NCI-H748 treated with DMSO at 0.1 percent for 48 hours (cell line): ENCODE measurements at places on chromosomes 4 and X.

DNA sequence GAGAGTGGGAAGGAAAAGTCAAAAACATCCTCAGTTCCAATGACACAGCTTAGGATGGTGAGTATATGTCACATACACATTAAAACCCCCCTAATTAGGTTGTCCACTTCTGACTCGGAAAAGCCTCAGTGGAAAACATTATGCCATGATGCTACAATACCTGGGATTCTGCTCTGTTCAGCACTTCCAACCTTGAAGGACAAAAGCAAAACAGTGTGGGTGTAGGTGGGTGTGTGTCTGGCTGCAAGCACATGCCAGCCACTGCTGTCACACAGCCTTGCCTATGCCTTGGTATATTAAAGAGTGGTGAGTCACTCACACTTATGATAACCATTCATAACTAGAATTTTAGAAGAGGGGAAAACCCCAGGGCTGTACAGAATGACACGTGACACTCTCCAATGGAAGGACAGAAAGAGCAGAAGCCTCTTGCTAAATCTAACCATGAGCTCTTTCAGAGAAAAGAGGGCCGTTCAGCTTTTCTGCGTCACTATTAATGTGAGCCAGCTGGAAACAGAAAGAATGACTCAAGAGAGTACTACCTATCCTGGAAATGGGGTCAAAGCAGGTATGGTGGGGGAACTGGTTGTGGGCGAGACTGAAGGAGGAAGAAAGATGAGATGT, 159.6 kb downstream of the TET2 start:
- no peak for DNase-seq

- peak; percentile 6 for DNase-seq
Observed at GRCh38 chrX:117985241-117985640, 131.4 kb downstream of the KLHL13 start.

DNA sequence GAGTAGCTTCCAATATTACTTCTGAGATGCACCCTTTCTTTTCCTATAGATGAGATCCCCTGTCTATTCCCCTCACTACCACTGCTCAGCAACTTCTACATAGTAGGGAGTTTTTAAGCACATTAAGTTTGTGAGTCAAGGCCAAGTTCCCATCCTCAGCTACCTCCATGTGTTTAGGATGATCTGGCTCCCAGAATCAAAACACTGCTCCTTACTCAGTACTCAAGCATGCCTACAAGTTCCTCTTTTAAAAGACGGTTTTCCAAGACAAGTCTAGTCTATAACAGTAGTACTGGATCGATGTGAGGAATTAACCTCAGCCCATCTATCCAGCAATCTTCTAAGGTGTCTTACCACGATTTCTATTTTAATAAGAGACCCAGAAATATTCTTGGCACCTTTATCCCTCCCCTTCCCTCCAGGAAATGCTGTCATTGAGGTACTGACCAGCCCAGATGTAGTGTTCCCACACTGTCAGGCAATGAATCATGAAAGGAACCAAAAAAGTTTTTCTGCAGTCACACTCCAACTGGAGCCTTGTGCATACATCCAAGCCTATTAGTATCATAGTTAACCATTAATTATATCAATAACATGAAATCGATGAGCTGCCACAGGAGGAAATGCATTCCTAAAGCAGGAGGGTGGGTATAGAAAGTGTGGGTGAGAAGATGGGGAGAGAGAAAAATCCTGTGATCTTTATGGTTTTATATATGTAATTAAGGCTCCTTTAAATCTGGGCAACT, 29.6 kb downstream of the AREG start:
- DNase-seq = no peak

DNA sequence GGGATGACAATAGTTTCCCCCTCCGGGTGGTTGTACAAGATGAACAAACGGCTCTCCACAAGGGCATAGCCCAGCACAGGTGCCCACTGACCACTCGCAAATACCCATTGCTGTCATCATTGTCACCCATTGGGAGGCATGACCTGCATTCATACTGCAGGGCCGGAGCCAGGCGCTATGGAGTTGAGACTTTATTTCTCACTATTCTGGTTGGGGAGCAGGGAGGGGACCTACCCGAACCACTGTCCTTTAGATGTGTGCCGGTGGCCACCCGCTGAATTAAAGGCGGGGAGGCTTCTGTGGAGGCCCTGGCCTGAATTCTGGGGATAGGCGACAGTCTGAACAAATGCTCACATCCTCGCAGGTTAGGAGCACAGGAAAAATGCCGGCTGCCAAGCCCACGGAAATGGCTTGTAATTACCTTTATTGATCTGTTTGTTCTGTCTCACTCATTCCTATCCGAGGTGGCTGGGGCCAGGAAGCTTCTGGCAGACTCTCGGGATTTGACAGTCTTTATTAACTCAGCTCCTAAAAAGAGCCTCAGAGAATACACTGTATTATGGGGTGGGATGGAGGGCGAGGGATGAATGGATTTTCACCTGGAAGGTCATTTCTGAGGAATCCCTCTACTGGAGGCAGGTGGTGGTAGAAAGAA, 125.1 kb upstream of the PSAPL1 start:
- peak; percentile 65 for DNase-seq

- no peak for DNase-seq
Observed at GRCh38 chr4:90171491-90171890, 44.3 kb downstream of the CCSER1 start.

DNA sequence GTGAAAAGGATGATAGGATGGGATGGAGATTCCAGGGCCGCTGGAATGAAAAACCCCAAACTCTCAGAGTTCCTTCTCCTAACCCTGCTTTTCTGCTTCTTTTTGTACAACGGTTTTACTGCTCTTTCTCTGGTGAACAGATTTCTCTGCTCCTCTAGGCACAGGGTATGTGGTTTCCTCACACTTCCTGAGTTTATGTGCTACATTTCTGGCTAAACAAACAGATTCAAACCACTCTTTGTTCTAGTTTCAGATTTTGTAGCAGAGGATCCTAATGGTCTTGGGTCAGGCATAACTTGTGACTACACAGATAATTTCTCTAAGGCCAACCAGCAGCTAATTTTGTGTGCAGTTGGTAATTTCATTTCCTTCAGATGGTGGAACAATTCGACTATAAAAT, 52.6 kb downstream of the OSTC start:
- DNase-seq = no peak

DNA sequence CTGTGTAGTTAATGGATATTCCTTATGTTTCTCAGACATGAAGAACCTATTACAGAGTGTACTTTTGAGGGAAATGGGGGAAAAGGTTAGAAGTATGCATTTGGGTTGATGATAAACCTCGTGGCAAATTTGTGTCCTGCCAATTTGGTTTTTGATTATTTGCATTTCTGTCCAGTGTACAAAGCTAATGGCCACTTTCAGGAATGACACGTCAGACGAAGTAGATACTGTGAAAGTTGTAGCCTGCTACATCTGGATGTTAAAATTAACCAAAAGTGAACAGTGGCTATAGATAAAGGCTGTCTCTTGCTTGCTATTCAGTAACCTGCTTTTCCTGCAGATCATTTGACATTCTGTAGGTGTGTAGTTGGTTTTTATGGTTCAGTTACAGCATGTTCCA, 1.0 kb downstream of the PRDX4 start:
- no peak for DNase-seq

DNA sequence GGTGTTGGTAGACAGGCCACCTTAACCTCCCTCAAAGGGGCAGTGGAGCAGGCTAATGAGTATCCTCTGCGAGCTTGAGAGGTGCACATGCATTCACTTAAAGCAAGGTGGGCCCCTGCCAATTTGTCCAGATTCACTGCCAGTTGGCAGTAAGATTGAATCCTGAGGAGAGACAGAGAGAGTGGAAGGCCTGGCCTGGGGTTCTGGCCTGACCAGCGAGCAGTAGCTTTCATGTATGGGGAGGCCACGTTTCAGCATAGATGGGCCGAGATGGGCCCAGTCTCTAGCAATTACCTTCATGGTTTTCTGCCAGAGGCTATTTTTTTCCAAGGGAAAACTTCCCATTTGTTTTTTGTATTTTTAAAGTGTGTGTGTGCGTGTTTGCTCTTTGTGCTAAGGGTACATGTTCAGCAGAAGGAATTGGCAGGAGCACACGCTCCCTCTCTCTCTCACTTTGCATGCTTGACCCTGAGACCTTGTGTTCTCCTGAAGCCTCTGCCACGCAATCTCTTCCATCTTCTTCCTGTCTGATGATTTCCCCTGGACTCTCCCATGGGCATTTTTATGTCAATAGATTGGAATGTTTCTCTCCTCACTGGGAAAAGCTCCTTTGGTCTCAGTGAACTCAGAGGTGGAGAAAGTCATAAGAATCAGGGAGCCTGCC, 215.8 kb upstream of the SFRP2 start:
- no peak for DNase-seq

DNA sequence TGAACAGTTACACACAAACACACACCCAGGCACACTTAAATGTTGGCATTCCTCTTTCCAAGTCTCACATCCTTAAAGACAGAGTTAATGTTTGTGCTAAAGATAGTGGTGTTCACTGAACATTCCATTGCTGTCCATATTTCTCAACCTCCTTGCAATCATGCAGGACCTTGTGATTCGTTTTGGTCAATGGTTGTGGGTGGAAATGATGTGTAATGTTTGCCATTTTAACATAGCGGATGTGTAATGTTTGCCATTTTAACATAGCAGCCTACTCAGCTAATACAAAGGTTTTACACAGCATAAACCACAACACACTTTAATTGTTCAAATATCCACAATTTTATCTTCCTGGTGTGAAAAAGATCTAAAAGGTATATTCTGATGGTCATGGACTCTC, 93.9 kb downstream of the CEP44 start:
- no peak for DNase-seq

GRCh38 chr4:138656990-138657389, 358.6 kb upstream of the NOCT start:
- no peak for DNase-seq

- no peak for DNase-seq
Observed at GRCh38 chrX:134362560-134363089, 97.3 kb upstream of the HPRT1 start.

- no peak for DNase-seq
Observed at GRCh38 chrX:45959567-45959966, 585.7 kb downstream of the ZNF674 start.

GRCh38 chr4:113810906-113811305, 49.4 kb upstream of the CAMK2D start:
- no peak for DNase-seq

- no peak for DNase-seq
Observed at GRCh38 chrX:39301036-39301435, 499.8 kb downstream of the MID1IP1 start.

DNA sequence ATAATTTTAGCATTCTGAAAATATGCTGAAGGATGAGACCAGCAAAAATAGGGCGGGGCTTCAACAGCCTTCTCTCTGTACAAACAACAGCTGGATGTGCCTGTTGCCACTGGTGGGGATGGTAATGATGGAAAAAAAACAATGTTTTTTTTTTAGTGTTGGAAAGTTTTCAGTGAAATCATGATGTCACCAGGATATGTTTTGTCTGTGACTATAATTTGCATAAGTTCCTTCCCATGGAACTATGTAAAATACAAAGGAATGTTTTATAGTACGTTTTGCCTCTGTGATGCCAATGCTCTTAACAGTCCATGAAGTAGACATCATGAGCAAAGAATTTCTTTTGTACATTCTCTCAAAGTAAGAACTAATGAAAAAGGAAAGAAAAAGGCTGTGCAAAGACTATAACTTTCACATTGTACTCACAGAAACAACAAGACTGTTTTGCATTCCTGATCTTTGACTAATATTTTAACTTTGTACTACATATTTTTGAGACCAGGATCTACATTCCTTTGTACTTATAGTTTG, 589.7 kb downstream of the SPRY1 start:
- no peak for DNase-seq

DNA sequence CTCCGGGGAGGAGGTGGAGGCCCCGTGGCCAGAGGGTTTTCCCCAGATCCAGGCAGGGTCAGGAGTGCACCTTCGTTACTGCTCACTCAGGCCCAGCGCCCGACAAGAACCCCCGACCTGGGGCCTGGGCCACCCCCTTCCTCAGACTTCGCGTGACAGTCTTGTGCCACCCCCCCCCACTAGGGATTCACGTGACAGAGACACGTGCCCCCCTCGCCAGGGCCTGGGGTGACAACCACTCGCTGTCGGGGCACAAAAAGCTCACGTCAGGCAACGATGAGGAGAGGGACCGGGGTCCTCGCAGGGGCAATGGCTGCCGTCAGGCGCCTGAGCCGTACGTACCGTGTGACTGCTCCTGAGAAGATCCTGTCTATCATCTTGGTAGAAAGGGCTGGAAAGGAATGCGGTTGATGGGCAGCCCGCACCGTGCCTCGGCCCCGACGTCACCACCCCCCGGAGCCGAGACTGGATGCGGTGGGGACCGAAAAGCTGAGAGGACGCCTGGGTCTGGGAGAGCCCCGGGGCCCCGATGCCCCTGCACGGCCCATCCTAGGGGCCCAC, 23.0 kb upstream of the GTPBP6 start:
- DNase-seq = no peak
